ENCODE measurements at places on chromosomes 12 and 14.
A peak's percentile ranks its signal among the peaks of the same experiment; 100 is the strongest.

DNA sequence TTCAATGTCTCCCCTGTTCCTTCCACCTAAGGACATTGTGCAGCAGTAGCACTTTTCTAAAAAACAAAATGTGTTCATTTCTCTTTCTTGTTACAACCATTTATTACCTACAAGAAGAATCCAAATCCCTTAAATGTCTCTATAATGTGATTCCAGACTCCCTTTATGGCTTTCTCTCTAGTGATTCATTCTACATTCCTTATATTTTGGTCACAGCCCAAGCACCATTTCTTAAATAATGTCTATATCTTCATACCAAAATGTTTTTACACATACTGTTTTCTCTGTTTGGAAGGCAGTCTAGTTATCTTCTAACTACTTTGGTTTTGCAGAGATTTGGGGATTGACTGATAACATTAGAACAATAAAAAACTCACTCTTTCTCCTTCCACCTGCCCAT, 1037.3 kb upstream of the FLRT2 start:
- no peak for DNase-seq

- DNase-seq: no peak
Observed at GRCh38 chr14:58327019-58327418, 28.7 kb downstream of the ARID4A start.

GRCh38 chr14:90760591-90761316, 55.5 kb downstream of the TTC7B start:
- DNase-seq: peak; percentile 71

DNA sequence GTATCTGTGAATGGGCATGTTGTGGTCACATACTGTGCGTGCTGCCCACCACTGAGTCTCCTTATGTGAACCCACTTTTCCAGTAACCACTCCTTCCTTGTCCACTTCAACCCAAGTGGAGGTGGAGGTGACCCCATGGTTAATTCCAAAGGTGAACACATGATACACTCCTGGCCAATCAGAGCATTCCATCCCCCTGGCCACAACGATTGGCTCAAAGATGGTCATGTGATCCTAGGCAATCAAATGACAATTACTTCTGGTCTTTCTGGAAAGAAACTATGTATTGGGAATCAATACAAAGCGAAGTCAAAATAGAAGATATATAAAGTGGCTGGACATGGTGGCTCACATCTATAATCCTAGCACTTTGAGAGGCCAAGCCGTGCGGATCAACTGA, 20.2 kb upstream of the CCDC60 start:
- DNase-seq: no peak

- peak; percentile 33 for DNase-seq
Observed at GRCh38 chr12:59708484-59708883, 112.7 kb downstream of the SLC16A7 start.

DNA sequence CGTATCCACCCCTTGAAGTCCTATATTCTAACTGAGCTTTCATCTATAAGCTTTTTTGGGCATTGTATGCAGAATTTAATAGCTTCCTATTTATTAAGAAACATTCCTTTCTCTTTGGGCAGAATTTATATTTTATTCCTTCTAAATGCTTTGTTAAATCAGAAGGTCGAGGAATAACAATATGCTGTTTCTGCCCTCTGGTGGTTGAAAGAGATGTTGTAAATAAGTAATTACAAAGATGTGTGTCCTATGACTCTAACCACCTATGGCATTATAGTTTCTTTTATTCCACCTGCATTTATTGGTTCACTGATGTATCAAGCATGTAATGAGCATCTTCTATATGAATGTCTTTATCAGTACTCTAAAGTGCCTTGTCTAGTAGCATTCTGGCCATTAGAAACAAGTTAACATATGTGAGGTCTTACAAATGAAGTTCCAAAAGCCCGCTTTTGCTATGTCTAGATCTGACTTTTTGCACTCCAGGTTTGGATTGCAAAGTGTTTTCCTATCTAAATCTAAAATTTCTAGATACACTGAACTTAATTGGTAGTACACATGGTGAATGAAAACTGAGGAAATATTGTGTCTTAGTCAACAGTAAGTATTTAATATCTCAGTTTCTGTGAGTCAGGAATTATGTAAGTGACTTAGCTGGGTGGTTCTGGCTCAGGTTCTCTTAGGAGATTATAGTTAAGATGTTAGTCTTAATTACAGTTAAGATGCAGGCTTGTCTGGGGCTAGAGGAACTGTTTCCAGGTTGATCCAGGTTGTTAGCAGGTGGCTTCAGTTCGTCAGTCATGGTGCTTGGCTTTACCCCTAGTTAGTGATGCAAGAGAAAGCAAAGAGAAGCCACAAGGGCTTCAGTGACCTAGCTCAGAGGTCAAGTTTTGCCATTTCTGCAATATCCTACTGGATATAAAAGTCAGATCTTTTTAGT, 57.5 kb downstream of the PLEKHA5 start:
- DNase-seq: peak; percentile 77

All from ELR (cell line).